Stimulated activated CD8-positive, alpha-beta memory T cell treated with anti-CD3 and anti-CD28 coated beads, Interleukin-15, amount 100 ng/mL, for 24 hours (primary cell): ENCODE measurements at places on chromosomes 6 and 20.

- no peak for DNase-seq
Observed at GRCh38 chr6:18897350-18897749, 510.2 kb downstream of the RNF144B start.

- DNase-seq = no peak
Observed at GRCh38 chr20:11204926-11205768, 531.3 kb upstream of the JAG1 start.

- DNase-seq = no peak
Observed at GRCh38 chr6:139485185-139485584, 110.7 kb upstream of the CITED2 start.

GRCh38 chr6:150511313-150511712 is 88.4 kb upstream of the PLEKHG1 start:
- DNase-seq = no peak

DNA sequence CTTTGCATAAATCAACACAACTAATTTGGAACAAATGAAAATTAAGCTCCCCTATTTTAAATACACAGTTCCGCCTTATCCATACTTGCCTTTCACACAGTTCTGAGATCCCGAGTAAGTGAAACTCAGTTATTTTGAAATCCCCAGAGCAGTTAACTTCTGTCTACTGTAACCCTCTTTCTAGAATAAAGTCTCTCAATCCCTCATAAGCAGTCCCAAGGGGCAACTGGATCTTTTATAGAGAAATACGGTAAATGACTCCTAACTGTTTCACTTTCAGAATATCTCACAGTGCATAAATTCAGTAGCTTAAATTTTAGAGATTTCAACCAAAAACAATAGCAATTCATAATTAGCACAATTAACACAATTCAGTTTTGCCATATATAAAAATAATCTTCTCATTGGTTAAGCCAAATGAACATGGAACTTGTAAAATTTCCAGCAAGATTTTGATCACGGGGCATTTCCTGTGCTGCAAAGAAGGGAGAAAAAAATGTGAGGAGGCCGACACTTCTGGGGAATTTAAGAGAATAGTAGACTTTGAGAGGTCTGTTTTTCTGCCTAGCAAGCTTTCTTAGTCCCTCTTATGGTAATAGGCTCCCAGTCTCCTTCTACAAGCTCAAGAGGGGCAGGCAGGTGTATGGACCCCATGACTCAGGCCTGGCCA is 78.3 kb downstream of the KIF6 start:
- DNase-seq = no peak

GRCh38 chr6:703552-703951 is 10.6 kb upstream of the EXOC2 start:
- DNase-seq = no peak

GRCh38 chr6:108052706-108053105 is 21.8 kb downstream of the OSTM1 start:
- DNase-seq = no peak

- DNase-seq = no peak
Observed at GRCh38 chr20:62875419-62876361, 14.1 kb upstream of the TCFL5 start.

DNA sequence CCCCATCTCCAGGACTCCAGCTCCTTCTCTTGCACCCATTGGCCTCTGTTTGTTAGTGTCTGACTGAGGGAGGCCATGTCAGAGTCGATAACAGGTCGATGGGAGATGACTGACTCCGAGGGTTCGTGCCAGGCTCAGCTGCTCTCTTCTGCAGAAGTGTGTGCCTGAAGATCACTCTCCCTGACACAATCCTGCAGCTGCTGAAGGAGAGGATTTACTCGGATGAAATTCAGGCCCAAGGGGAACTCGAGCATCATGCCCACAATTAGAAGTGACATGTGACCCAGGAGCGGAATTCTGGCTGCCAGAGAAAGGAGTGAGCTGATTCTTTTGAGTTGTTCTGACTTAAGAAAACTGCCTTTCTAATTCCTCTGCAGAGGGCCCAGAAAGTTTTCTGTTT is 318.2 kb downstream of the MAFB start:
- DNase-seq = no peak

- DNase-seq = no peak
Observed at GRCh38 chr6:489001-489400, 97.4 kb downstream of the IRF4 start.

GRCh38 chr6:14674458-14674857 is 556.9 kb downstream of the CD83 start:
- DNase-seq = no peak

- DNase-seq = no peak
Observed at GRCh38 chr20:10671919-10672623, 1.7 kb downstream of the JAG1 start.

DNA sequence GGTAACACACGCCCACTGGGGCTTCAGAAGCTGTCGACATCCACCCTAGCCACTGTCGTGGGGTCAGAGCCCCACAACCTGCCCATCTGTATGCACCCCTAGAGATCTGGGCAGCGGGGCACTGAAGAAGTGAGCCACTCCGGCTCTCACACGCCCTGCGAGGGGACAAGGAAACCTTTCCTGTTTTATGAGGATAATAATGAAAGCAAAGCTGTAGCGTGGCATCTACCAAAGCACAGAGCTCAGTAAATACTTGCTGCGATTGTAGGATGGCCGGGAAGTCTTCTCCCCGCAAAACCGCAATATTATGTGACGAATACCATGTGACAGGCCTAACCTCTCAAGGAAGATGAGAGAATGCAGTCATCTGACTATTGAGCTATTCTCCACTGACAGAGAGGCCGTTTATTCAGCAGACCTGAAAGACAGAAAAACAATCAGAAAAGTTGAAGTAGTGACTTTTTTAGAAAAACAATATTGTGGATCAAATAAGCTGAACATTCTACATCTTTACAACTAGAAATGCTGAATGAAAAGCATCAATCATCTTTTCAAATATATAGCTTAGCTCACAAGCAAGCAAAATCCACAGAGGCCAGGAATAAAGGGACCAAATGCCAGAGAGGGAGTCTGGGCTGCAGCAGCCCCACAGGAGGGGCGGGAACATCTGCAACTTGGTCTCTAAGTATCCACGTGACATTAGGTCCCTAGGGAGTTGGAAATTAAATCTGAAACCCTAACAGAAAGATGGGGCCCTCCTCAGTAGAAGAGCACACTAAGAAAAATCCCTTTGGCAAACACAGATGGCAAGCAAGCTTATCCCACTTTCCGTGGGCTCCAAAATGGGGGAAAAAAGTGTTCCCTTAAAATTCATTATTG is 207.8 kb downstream of the TTLL2 start:
- no peak for DNase-seq

DNA sequence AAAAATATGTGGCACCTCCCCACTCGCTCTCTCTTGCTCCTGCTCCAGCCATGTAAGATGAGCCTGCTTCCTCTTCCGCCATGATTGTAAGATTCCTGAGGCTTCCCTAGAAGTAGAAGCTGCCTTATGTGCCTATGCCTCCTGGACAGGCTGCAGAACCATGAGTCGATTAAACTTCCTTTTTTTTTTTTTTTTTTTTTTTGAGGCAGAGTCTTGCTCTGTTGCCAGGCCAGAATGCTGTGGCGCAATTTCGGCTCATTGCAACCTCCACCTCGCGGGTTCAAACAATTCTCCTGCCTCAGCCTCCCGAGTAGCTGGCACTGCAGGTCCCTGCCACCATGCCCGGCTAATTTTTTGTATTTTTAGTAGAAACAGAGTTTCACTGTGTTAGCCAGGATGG is 112.5 kb downstream of the FAM217A start:
- DNase-seq = no peak

- DNase-seq = no peak
Observed at GRCh38 chr6:15854826-15855710, 192.2 kb upstream of the DTNBP1 start.

- DNase-seq = no peak
Observed at GRCh38 chr6:79240509-79240908, 6.0 kb upstream of the HMGN3 start.

- no peak for DNase-seq
Observed at GRCh38 chr6:167577891-167578361, 248.8 kb upstream of the AFDN start.

- DNase-seq = no peak
Observed at GRCh38 chr6:169213814-169214520, 39.7 kb downstream of the THBS2 start.

GRCh38 chr6:115887891-115888290 is 172.8 kb downstream of the FRK start:
- DNase-seq = no peak

GRCh38 chr6:70107852-70108629 is 194.8 kb downstream of the COL9A1 start:
- no peak for DNase-seq

DNA sequence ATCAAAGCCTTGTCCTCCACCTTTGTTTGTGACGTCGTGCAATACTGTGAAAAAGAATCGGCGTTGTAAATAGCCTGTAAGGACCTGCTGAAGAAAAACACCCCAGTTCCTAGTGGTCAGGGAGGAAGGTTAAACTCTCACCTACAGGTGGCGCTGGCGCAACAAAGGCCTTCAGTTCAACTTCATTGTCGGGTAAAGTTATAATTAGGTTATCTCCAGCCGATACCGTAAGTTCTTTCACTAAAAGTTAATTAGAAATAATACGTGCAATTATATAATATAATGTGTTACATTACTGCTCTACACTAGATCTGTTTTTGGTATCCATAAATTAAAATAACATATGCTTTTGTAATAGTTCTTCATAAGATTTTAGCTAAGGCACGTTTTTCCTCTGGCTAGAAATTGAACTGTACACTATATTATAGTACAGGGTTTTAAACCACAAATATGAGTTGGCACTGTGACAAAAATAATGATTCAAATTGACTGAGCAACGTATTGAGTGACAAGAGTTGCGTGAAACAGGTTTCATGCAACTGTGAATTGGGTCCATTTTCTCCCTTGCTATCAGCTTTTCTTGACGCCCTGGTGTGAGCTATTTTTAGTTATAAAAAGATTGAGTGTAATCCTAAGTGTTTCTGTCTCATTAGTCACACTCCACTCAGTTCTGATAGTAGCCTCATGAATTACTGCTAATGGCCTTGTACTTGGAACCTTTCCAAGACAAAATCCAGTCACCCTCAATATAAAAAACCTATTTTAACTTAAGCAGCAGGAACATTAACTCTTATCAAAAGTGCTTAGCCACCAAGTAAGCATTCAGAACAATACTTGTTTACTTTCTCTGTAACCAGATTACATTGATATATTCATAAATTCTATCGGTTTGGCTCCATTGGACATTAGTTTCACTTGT is 62.3 kb downstream of the KIAA0319 start:
- peak; percentile 26 for DNase-seq

GRCh38 chr6:134744301-134744700 is 205.6 kb downstream of the ALDH8A1 start:
- DNase-seq = no peak

DNA sequence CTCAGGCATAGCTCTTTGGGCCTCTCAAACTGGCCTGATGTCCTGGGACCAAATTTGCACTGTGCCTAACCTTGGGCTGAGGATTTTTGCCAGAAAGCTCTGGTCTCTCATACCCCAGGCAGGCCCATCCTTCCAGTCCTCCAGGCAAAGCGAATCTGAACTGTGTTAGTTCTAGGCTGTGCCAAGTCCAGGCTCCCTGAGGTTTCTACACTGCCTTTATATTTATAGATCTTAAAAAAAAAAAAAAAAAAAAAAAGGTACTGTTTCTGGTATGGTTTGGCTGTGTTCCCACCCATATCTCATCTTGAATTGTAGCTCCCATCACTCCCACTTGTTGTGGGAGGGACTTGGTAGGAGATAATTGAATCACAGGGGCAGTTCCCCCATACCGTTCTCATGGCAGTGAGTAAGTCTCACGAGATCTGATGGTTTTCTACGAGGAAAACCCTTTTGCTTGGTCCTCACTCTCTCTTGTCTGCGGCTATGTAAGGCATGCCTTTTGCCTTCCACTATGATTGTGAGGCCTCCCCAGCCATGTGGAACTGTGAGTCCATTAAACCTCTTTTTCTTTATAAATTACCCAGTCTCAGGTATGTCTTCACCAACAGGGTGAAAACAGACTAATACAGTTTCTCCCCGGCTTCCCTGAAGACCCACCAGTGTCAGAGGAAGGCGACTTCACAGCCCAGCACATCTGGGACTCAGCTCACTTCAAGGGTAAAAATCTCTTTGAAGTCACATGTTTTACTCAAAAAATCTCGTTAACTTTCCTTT is 39.0 kb upstream of the TBXT start:
- DNase-seq = no peak

GRCh38 chr6:102501615-102502014 is 1108.1 kb downstream of the GRIK2 start:
- no peak for DNase-seq

DNA sequence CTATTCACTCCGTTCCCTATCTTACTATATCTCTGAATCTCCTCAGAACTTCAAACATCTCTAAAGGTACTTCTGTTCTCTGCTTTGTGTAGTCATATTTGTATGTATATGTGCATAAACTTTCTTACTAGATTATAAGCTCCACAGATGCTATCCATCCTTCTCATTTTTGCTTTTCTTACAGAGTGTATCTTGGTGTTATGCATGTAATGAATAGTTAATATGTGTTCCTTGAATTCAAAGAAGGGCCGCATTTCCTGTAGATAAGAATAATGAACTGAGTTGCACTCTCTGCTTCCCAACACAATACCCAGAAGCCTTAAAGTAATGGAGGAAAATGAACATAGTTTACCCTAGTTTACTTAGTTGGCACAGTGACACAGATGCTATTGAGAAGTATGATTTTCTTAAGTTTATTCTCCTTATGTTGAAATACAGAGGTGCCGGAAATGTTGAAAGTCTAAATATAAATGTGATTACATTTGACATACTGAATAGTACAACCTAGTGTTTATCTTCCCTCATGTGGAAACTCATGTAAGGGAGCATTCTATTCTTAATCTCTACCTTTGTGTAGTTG is 6.0 kb downstream of the NUS1 start:
- DNase-seq = no peak

GRCh38 chr6:169589699-169590257 is 112.1 kb downstream of the WDR27 start:
- DNase-seq = no peak

- DNase-seq = no peak
Observed at GRCh38 chr6:81769824-81770223, 17.3 kb upstream of the TENT5A start.

GRCh38 chr6:37137201-37138090 is 32.5 kb upstream of the PIM1 start:
- DNase-seq = no peak

- DNase-seq = no peak
Observed at GRCh38 chr20:39233755-39234154, 271.6 kb downstream of the DHX35 start.

DNA sequence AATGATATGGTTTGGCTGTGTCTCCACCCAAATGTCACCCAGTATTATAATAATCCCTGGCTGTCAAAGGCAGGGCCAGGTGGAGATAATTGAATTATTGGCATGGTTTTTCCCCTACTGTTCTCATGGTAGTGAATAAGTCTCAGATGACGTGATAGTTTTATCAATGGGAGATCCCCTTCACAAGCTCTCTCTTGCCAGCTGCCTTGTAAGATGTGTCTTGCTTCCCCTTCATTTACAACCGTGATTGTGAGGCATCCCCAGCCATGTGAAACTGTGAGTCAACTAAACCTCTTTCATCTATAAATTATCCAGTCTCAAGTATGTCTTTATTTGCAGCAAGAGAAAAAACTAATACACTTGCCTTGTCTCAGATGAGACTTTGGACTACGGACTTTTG is 907.3 kb upstream of the MANEA start:
- DNase-seq = no peak
